ENCODE measurements at places on chromosomes 6 and 20. TPM values are rescaled to one million over a fixed set of nuclear protein-coding genes. Genes with fewer than 3 reads are reported as not detected.

Gene CLPSL2
- not detected for total RNA-seq

DNA sequence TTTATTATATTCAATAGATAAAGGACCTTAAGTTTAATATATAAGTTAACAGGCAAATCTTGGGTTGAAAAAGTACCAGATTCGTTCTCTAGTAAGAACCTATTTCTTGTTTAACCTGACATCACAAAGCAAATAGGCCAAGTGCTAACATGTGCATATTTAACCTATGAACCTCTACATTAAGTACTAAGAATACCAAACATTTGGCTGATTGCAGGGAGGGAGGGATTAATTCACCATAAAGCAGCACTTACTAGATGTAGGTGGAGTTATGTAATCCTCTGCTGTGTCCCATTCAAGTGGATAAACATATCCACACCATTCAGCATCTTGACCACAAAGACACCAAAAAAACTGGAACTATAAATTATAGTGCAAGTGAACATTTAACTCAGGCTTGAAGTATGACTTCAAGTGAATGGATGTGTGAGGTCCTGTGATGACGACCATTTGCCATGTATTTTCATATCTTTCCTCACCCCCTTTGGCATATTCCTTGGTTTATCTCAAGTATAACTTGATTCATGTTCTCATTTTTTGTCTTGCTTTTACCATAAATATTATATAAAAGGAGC, 10.2 kb downstream of the STX11 start:
- no peak for DNase-seq

GRCh38 chr6:104418125-104418524, 441.6 kb downstream of the HACE1 start:
- no peak for DNase-seq

GRCh38 chr6:133026705-133027104, 212.3 kb downstream of the RPS12 start:
- DNase-seq = no peak

- no peak for DNase-seq
Measured at GRCh38 chr6:98841621-98842341, 7.4 kb downstream of the POU3F2 start.

Gene PROCR
- total RNA-seq = 43.0 TPM

Gene TRMT6
- 5.6 TPM for total RNA-seq

Gene MRAP2
- 5.6 TPM for total RNA-seq

Gene TPBG
- 27.0 TPM for total RNA-seq

DNA sequence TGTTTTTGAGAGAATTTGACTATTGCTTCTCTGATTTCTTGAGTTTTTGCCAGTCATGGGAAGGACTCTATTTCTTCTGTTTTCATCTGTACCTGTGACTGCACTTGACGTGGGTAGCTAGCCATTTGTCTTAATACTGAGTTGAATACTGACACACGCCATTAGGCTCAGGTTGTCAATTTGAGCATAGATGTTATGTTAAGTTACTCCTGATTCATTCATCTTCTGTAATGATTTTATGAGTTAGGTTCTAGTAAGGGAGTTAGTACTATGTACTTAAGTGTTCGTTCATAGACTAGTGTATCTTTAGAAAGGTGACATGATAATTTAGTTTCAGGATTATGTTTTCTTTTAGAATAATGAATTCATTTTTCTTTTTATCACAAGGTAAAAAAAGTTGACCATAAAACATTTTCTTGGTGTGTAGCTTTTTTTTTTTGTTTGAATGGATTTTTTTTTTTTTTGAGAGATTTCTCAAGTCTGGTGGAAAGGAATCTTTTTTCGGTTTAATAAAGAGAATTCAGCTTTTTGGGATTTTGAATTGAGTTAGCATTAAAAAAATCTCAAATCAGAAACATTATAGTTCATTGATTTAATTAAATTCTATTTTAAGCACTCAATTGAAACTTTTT, 1.7 kb downstream of the AFDN start:
- no peak for DNase-seq

GRCh38 chr6:142700032-142700431, 244.9 kb downstream of the HIVEP2 start:
- no peak for DNase-seq
